NCI-H146 (cell line): ENCODE measurements at places on chromosomes 1 and 21.

GRCh38 chr1:156471496-156472490 is 28.8 kb downstream of the MEF2D start:
- DNase-seq, result peak; percentile 99

GRCh38 chr1:178530037-178530402 is 17.1 kb downstream of the TEX35 start:
- DNase-seq, result peak; percentile 71

- DNase-seq, result no peak
These were observed 1.0 kb downstream of the RCC1 start for GRCh38 chr1:28506907-28507246.

DNA sequence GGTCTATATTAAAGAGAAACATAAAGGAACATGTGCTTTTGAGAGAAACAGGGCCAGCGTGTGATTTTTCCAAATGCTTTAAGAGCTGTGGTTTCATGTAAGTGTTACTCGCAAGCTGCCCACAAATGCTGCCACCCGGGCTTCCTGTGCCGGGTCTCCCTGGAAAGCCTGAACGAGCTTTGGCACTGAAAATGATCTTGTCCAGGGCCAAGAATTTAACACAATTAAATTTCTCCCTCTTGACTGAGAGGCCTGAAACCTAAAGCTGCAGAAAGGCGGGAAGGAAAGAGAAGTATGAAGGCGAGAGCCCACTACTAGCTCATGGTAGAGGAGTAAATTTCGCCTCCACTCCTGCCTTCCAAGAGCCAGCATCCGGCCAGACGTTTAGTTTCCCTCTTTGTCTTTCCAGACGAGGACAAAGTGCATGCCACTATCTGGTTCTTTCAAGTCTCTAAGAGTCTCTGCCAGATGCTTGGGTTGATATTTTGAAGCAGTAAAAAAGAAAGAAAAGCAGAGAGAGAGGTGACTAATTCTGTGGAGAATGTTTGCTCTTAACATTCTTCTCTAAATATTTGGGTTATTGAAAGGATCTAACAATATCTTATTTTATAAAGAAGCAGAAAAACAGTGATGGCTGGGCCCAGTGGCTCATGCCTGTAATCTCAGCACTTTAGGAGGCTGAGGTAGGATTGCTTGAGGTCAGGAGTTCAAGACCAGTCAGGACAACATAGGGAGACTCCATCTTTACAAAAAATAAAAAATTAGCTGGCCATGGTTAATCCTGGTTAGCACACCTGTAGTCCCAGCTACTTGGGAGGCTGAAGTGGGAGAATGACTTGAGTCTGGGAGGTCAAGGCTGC is 100.0 kb upstream of the HNRNPU start:
- no peak for DNase-seq

- no peak for DNase-seq
These were observed 143.0 kb downstream of the DNM3 start for GRCh38 chr1:171984262-171984661.

GRCh38 chr1:83706354-83706938 is 292.5 kb downstream of the TTLL7 start:
- no peak for DNase-seq

- no peak for DNase-seq
These were observed 119.6 kb upstream of the BRINP3 start for GRCh38 chr1:190597294-190597693.

GRCh38 chr1:218339267-218339831 is 5.8 kb upstream of the TGFB2 start:
- peak; percentile 33 for DNase-seq
